ENCODE measurements at places on chromosomes 3 and 15.

- DNase-seq: no peak
Observed at GRCh38 chr3:81910244-81910852, 148.9 kb upstream of the GBE1 start.

- DNase-seq: peak; percentile 60
Observed at GRCh38 chr3:88149101-88149508, 654 bp upstream of the C3orf38 start.

DNA sequence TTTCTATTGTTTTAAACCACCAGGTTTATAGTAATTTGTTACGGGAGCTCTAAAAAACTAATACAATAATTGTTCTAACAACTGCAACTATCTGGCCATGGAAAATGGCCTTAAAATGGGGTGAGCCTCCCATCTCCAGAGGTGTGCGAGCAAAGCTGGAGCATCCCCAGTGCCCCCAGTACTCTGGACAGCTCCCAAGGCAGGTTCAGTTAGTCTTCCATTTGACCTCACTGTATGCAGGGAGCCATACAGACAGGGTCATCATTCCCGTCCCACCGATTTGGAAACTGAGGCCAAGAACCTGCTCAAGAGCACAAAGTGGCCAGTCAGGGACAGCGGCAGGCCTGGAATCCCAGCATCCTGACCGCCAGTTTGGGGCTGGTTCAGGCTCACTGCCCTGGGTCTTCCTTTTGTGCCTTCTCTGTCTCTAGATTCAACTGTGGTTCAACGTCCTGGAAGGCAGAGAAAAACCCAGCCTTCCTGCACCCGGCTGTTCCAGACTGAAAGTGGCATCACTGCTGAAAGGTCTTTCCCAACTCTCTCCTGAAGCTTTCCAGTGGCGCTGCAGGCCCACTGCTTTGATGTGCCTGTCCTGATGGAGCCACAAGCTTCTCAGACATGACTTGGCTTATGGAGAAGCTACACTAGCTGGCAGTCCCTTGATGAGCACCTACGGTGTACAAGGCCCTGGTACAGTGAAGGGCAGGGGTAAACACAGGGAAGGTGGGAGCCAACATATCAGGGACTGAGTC is 76.6 kb upstream of the LINGO1 start:
- DNase-seq: no peak

GRCh38 chr3:46019707-46020106 is 7.6 kb downstream of the XCR1 start:
- peak; percentile 60 for DNase-seq

DNA sequence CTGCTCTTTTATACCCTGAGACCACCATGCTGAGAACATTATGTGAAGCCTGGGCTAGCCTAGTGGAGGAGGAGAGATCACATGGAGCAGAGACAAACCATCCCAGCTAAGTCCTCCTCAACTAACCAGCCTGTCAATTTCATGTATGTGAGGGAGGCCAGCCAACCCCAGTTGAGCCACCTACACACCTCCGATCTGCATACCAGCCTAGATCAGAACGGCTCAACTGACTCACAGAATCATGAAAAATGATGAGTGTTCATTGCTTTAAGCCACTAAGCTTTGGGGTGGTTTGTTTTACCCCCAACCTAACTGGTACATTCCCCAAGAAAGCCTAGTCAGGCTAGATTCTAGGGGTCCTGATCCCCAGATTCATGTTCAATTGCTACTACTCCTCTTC is 19.4 kb upstream of the CA12 start:
- peak; percentile 27 for DNase-seq

- no peak for DNase-seq
Observed at GRCh38 chr3:123352134-123352554, 96.7 kb downstream of the ADCY5 start.

DNA sequence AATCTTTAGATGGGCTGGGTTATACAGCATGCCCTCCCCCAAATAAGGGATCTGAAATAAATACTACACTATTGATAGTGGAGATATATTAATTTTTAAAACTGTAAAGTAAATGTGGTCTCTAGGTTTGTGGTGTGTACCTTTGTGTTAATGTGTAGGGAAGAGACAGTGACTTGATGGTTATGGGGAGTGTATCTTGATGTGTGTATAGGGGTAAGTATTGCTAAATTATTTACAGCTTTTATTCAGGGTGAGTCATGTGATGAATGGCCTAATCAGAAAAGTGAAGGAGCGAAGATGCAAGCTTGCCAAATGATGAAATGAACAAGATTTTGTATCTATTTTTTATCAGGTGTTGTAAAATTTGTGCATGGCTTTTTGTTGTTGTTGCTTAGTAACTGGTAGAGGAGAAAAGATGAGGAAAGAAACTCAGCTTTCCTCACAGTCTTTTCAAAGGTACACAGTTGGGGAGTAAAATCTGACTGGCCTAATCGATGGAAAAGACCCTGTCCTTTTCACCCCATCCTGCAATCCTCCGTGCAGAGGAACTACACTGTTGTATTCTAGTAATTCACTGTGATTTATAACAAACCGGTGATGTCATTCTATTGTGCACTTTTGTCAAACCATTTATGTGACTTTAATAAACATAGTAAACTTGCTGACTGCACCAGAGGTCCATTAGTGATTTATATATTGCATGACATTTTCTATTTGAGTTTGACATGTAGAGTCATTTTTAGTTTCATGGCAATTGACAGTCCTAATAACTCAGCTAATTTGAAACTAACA is 17.7 kb downstream of the FEM1B start:
- DNase-seq: no peak

DNA sequence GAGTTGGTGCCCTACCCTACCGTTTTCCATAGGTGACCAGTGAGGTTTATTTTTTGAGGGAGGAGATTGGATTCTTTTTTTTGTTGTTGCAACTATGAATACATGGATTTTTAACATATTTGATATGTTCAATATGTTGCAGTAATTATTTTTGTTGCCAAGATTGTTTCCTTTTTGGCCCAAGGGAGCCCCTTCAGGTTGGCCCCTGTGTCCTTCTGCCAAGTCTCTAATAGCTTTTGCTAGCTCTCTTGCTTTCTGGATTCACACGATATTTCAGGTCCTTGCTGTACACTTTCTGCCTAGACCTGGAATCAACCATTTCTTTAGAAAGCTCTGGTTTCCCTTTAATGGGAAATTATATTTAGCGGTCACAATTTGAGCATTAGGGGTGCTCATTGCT is 22.7 kb upstream of the SLC28A1 start:
- DNase-seq: no peak

- DNase-seq: no peak
Observed at GRCh38 chr3:69012100-69012799, 1.2 kb downstream of the EOGT start.

DNA sequence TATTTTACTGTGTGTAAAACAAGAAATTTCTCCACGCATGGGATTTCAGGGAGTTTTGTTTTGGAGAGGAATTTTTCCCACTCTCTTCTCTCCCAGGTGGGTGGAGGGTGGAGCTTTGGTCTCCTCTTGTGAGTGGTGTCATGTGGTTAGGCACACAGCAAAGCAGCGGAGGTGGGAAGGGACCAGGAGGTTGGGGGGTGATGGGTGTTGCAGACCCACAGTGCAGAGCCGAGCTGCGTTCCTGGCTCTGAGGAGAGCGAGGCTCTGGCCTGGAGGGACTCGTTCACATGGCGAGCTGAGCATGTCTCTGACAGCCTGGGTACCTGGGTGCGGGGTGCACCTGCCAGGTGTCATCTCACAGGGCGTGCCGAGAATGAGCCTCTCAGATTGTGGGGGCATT is 87.8 kb downstream of the RYR3 start:
- no peak for DNase-seq

DNA sequence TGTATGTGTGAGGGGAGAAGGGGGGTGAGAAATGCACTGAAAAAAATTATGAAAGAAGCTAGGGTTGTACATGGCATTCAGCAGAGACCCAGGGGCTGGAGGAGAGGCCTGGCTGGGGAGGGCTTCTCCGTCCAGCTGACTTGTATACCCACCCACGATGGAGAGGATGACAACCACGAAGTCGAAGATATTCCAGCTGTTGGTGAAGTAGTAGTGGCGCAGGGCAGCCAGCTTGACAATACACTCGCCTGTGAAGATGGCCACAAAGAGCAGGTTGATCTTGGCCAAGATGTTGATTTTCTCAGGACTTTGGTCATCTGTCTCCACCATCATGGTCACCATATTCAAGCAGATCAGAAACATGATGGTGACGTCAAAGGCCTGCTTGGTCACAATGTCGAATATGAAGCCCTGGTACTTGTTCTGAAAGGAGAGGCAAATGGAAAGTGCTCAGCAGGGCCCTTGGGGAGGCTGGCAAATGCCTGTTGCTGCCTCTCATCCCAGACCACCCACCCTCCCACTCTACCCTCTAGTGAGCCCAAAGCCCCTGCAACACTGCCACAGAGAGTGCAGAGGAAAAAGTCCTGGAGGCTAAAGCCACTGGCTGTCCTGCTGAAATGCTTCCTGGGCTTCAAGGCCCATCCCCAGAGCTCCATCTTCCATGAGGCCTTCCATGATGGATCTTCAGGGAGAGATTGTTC is 58.1 kb downstream of the EXOG start:
- no peak for DNase-seq

DNA sequence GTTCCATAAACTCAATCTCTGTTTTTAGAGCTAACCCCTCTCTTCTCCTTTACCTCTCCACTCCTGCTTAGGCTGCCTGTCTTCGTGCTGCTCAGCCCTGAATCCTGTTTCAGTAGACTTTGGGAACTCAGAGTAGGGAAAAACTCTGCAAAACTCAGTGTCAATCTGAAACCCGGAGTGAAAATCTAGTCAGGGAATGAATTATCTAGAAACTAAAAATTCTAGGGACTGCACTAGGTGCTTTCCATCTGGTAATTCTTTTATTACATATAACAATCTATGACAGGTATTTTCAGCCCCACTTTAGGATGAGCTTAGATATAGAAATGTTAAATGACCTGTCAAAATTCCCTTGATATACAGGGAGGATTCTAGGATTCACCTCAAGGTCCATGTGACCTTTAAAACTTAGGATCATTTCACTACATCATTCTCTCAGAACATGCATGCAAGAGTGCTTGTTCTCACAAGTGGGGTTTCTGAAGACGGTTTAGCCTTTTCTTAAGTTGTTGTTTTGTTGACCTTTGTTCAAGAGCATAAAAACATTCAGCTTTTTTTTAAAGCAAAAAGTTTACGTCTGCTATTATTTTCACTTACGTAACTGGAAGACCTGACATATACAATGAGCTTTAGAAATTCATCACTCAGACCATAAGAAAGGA is 108.2 kb upstream of the MBNL1 start:
- no peak for DNase-seq

DNA sequence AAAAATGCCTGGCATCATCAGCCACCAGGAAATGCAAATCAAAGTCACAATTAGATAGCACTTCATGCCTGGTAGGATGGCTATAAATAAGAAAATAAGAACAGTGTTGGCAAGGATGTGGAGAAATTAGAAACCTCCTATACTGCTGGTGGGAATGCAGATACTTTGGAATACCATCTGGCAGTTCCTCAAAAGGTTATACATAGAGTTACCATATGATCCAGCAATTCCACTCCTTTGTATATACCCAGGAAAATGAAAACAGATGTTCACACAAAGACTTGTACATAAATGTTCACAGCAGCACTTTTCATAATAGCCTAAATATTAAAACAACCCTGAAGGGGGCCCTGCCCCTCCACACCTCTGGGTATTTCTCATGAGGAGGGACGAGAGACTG is 13.7 kb downstream of the ACSBG1 start:
- no peak for DNase-seq

GRCh38 chr15:56064152-56064551 is 70.7 kb upstream of the NEDD4 start:
- no peak for DNase-seq

GRCh38 chr15:51049081-51049480 is 45.6 kb downstream of the TNFAIP8L3 start:
- DNase-seq: no peak

Measured in activated CD4-positive, alpha-beta T cell treated with anti-CD3 and anti-CD28 coated beads, Interleukin-2, amount 50 U/mL, for 48 hours (primary cell).